ENCODE measurements at places on chromosomes 16 and 17.
A peak's percentile ranks its signal among the peaks of the same experiment; 100 is the strongest.

DNA sequence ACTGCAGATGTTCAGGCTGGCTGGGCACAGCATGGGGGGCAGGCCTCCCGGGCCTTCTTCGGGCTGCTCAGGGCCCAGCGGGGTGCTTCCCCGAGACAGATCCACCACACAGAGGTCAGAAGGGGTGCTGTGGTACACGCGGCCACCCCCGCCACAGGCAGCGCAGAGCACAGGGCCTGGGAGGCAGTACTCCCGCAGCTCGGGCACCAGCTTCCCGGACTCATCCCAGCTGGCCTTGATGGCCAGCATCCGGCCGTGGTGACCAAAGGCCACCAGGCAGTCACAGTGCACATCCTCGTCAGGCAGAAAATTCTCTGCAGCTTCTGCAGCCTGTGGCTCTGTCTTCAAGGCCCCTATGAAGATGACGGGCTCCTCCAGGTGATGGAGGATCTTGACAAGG lies 1.9 kb downstream of the FAAP100 start:
- DNase-seq = no peak

DNA sequence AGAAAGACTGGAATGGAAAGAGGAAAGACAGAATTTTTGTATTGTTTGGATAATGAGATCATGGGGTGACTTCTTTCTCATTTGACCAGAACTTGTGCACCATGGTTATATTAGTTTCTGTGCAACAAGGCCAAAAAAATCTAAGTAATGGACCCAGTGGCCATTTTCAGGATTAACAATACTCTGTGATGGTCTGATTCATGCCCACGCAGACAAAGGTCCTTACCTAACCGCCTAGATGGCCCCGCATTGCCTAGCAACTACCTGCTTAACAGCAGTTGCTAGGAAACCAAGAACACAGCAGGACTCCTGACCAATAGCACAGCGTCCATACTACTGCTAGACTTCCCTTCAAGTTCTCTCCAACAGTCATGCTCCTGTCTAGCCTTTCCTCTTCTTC lies 22.4 kb downstream of the MIS12 start:
- DNase-seq = no peak

DNA sequence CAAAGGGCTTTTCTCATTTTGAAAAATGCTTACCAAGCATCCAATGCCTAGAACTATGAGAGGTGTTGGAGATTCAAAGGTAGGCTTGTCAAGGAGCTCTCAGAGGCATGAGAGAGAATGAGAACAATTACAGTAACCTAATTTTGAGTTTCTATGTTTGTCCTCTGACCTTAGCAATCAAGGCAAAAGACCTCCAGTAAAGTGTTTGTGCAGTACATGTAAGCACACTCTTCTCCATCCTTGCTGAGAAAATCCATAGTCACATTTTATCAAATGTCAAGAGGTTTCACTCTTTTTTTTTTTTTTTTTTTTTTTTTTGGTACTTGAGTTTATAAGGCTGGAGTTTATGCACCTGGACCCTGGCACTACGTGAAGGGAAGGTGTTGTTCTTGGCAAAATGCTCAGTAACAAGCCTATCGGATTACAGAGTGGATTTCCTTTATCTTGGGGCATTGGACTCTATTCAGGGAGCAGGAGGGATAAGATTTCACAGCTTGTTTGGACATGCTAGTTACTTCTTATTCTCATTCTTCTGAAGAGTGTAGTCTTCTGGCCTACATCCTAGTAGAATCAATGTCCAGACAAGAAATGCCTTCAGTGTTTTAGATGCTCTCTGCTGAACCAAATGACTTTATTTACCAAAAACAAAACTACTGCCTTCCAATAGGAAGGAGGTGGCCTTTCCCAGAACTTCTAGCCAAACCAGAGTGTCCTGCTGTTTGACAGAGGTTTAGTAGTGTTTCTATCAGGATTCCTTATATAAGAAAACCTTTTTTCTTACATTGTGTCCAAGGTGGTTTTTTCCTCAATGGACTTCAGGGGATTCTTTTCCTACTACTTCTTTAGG lies 21.9 kb downstream of the KCNJ2 start:
- DNase-seq = no peak

GRCh38 chr16:57536306-57537193 lies at the start of gene CCDC102A:
TSS of gene CCDC102A (minus strand) at chr16:57536571. CDS start at chr16:57529177, 7,394 bp downstream.
- DNase-seq = no peak

- no peak for DNase-seq
Measured at GRCh38 chr16:26791169-26791568, 275.6 kb upstream of the C16orf82 start.

- no peak for DNase-seq
Measured at GRCh38 chr17:58390884-58391283, 26.4 kb downstream of the RNF43 start.

DNA sequence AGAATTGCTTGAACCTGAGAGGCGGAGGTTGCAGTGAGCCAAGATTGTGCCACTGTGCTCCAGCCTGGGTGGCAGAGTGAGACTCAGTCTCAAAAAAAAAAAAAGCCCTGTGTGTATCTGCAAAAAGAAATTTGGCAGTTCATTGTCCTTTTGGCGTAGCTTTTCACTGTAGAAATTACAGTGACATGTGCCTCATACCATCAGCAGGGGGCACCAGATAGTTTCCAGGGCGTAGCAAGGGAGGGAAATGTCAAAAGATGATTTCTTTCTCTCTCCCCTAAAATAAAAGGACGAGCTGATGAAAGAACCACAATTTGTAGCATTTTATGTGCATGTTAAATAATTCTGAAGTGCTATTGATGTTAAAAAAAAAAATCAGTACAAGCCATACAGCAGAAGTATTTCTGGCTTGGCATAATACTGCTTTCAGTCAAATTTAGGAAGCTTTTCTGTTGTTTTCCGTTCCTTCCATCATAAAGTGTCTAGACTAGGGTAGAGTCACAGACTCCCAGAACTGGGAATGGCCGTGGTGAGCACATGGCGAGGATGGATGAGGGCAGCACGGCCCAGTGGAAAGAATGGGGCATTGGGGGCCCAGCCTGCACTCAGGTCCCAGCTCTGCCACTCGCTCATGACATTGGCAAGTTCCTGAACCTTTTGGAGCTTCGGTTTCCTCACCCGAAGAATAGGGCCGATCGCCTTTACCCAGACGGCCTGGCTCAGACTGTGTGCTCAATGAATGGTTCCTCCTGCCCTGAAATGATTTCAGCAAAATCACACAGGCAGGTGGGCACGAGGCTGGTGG lies 59.8 kb upstream of the RPH3AL start:
- DNase-seq = peak; percentile 44
